SJCRH30 (cell line): ENCODE measurements at places on chromosomes 2 and 18. TPM values are rescaled to one million over a fixed set of nuclear protein-coding genes. Genes with fewer than 3 reads are reported as not detected.
A peak's percentile ranks its signal among the peaks of the same experiment; 100 is the strongest.

DNA sequence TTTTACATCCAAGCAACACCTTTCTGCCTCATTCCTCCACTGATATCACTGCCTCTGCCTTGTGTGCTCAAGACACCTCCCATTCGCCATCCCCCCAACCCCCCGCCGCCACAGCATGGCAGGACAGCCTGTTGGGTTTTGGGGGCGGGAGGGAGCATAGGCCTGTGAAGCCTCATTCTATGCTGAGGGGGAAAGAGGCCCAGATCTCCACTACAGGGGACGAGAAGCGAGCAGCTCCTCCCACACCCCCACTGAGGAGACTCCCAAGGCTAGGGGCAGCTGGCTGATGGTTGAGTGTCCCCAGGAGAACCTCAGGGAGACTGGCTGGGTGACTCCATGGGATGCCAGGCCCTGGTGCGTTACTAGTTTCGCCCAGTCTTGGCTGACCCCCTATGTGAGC lies 214.3 kb upstream of the SIX2 start:
- H3K4me3 ChIP-seq: no peak overlapping the region
- no peaks in the 10 kb centered on the region for H3K27me3 ChIP-seq
- peaks cover 16% of the 10 kb centered on the region for H3K4me1 ChIP-seq
- DNase-seq: no peak
- no peaks in the 10 kb centered on the region for H3K36me3 ChIP-seq
- H3K27ac ChIP-seq: no peak overlapping the region

DNA sequence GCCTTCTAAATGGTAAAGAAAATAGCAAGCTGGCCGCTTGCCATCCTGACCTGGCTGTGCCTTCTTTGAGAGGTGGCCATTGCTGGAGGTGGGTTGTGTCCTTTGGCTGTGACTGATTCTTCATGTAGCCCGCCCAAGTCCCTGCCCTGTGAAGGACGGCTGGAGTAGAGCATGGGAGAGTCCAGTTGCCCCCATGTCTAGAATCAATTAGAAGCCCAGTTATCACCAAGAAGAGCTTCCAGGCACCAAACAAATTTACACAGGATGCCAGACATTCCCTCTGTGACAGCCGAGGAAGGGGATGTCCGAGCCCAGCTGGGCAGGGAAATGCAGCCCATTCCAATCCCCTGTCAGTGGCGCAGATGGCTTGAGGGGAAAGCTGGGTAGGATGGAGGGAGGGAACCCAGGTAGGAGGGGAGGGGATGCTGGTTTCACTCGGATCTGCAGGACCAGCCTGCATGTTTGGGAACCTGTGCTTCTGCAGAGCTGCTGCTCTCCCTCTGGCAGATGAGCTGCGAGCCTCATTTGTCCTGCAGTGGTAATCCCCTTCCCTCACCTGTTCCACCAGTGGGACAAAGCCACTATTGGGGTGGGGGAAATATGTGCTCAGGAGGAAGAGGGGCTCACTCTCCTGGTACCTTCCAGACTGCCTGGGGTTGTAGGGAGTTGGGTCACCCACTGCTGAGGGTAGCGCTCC lies 25.7 kb upstream of the ASB18 start:
- no peak for DNase-seq
- H3K36me3 ChIP-seq: no peaks in the 10 kb centered on the region
- H3K27ac ChIP-seq: no peak overlapping the region

The SLC5A6 gene
- total RNA-seq: 74.3 and 95.9 TPM in 2 replicates

DNA sequence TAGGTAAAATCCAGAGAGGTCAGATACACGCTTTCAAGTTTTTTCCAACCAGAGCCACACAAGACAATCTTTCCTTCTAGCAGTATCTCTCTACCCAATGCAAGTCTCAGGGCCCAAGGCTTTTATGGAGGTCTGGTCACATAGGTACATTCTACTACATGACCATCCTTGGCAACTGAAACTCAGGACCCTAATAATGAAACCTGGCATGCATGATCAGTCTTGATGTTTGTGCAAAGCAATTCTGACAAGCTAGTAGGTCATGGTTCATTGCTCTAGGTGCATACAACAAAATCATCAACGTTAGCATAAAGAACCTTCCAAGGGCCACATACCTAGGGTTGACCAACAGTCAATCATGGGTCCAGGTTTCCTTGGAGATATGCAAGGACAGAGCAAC lies 33.2 kb upstream of the CCDC88A start:
- H3K4me1 ChIP-seq: no peaks in the 10 kb centered on the region
- no peak overlapping the region for H3K4me3 ChIP-seq
- H3K27ac ChIP-seq: no peak overlapping the region
- H3K27me3 ChIP-seq: no peaks in the 10 kb centered on the region
- no peak for DNase-seq

DNA sequence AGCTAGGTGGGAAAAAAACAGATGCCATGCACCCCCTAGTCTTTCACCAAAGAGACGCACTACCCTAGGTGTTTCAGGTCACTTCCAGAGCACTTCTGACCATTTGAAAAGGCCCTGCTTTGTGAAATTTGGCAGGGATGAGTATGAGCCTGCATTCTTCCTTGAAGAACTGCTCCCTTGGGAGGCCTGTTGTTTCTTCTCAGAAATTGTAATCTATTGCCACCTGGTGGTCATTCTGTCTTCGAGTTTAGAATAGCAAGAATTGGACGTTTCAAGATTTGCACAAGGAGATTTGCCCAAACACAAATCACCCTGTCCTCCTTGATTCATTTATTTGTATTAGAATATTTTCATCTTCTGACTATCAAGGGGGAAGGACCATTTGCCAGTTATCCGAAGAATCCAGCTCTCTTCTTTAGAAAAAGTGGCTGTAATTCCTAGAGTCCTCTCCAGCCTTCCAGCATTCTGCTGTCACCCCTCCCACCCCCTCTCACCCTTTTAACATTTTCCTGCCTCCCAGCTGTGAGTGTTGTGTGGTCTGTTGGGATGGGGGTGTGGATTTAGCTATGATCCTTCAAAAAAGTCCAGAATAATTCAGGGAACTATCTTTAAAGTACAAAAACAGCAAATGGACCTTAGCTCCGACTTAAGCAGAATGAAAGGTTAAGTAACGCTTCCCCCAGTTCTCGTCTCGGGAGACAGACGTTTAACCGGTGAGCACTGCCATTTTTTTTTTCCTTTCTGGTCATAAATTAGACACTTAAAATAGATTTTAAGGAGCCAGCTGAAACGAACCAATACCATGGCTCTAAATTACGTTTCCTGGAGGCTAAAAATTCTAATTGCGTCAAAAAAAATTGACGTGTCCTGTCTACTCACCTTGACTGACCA lies 3.7 kb upstream of the GAD1 start:
- no peak overlapping the region for H3K27ac ChIP-seq
- no peak overlapping the region for H3K4me3 ChIP-seq
- peak; percentile 78 for DNase-seq

The CD8B2 gene
- not detected in 2 replicates for total RNA-seq

- no peaks in the 10 kb centered on the region for H3K36me3 ChIP-seq
- H3K4me1 ChIP-seq: no peaks in the 10 kb centered on the region
- H3K4me3 ChIP-seq: no peak overlapping the region
- no peak overlapping the region for H3K27ac ChIP-seq
Measured at GRCh38 chr2:142868229-142868762, 9.2 kb upstream of the KYNU start.

DNA sequence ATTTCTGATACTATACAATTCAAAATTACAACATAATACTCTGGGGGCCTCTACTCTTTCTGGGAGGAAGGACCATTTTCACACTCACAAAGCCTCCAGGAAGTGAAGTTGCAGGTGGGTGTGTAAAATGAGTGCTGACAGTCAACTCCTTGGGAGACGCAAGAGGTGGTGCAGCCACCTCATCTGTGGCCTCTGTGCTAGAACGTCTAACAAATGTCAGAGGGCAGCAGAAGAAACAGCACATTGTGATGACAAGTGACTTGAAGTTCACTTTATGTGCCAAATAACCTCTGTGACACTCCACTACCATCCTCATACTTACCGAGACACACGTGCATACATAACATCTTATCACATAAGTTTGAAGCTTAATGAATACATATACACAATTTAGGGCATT lies 10.2 kb downstream of the RNF103 start:
- no peak overlapping the region for H3K4me3 ChIP-seq
- no peak overlapping the region for H3K27ac ChIP-seq
- peaks cover 58% of the 10 kb centered on the region for H3K36me3 ChIP-seq
- H3K4me1 ChIP-seq: no peaks in the 10 kb centered on the region
- DNase-seq: no peak

DNA sequence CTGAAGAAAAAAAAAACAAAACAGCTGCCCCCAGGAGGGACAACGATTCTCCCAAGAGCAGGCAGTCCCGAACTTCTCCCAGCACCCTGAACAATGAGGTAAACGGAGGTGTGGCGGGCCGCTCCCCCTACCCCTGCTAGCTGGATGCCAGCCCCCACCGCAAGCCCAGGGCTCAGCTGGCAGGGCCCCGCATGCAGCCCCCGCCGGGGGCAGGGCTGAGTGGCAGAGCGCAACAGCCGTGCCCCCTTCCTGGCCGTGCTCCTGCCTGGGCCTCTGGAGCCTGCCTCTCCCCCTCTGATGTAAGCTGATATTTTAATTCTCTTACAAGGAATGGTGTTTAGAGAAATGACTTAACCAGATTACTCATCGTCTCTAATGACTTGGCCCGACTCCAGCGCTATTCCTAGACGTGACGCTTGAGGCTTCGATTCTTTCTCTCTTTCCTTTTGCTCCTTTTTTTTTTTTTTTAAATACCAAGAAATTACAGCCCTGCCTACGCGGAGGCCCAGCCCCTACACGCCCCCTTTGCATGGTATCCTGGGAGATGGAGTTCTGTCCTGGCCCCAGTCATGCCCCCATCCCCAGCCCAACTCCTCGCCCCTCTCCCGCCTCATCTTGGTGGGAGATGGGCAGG lies 4.6 kb upstream of the ARID5A start:
- no peaks in the 10 kb centered on the region for H3K27me3 ChIP-seq
- no peaks in the 10 kb centered on the region for H3K36me3 ChIP-seq
- peaks cover 42% of the 10 kb centered on the region for H3K4me1 ChIP-seq
- peak overlapping the region; percentile 29; the same call in 1 of the 2 replicates for H3K27ac ChIP-seq
- peak overlapping the region; percentile 41 for H3K4me3 ChIP-seq

DNA sequence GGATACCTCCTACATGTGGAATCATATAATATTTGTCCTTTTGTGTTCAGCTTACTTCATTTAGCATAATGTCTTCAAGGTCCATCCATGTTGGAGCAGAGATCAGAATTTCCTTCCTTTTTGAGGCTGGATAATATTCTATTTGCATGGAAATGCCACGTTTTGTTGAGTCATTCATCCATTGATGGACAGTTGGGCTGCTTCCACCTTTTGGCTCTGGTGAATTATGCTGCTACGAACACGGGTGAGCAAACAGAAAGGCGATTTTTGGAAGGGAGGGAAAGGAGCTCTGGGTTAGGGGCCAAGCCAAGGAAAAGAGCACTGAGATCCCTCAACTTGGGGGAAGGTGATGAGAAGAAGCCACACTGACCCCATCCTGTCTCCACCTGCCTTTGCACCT lies 260.5 kb downstream of the TNS1 start:
- H3K4me1 ChIP-seq: peaks cover 6% of the 10 kb centered on the region; the same call in 1 of the 2 replicates
- H3K4me3 ChIP-seq: no peak overlapping the region
- no peaks in the 10 kb centered on the region for H3K27me3 ChIP-seq

- no peak for DNase-seq
- H3K36me3 ChIP-seq: no peaks in the 10 kb centered on the region
- no peaks in the 10 kb centered on the region for H3K27me3 ChIP-seq
- H3K4me1 ChIP-seq: peaks cover 16% of the 10 kb centered on the region
Measured at GRCh38 chr2:126827371-126827770, 71.3 kb upstream of the TEX51 start.

The BOLL gene
- total RNA-seq: 0.38 and 0.51 TPM in 2 replicates

The XDH gene
- total RNA-seq: 0.03 TPM in 1 of 2 replicates, not detected in the other

The SERPINB3 gene
- total RNA-seq: not detected in 2 replicates

GRCh38 chr2:179240481-179241451 lies 23.9 kb downstream of the SESTD1 start:
- no peak for DNase-seq
- H3K36me3 ChIP-seq: no peaks in the 10 kb centered on the region
- H3K27ac ChIP-seq: no peak overlapping the region
- H3K4me3 ChIP-seq: no peak overlapping the region

- peaks cover 27% of the 10 kb centered on the region for H3K4me1 ChIP-seq
- DNase-seq: no peak
- no peaks in the 10 kb centered on the region for H3K36me3 ChIP-seq
- peak overlapping the region; percentile 56; the same call in 1 of the 2 replicates for H3K27ac ChIP-seq
- no peaks in the 10 kb centered on the region for H3K27me3 ChIP-seq
- H3K4me3 ChIP-seq: peak overlapping the region; percentile 55
Measured at GRCh38 chr2:179049203-179049545, 763 bp downstream of the CCDC141 start.

DNA sequence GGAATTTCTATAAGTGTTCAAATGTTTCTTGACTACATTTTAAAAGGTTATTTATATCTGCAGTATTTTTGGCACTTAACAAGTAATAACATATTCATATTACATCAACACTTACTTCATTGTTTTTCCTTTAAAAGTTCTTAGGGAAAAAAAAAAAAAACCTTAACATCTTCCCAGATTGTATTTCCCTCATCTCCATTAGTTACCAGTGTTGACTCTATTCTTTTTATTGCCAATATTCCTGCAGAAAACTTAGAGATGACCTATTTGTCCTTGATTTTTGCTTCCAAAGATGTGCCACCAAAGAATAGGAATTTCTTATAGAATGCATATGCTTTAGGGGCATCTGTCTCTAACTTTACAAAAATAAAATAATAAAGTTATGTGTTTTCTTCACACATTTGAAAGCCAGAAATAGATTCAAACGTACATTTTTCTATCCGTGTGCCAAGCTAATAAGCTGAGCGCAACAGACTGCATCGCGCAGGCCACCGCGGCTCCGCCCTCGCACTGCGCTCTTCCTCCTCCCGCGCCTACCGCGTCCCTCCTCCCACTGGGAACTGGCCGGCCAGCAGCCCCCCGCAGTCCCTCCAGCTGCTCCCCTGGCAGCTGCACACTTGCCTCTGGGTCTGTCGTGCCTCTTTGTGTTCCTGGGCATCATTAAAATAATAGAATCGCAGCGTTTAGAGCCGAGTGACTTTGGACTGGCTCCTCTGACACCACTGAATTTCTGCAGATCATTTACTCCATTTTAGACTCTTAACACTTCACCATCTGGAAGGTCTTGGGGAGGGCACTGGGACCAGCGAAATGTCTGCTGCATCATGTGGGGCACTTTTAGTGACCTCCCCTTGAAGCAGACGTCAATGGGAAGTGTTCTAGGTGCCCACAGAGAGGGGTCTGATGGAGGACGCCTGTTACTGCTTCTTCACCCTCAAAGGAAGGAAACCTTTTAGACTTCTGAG lies 21.2 kb upstream of the NAB1 start:
- H3K4me1 ChIP-seq: peaks cover 20% of the 10 kb centered on the region
- DNase-seq: peak; percentile 98
- no peaks in the 10 kb centered on the region for H3K27me3 ChIP-seq
- peak overlapping the region; percentile 54 for H3K4me3 ChIP-seq
- peak overlapping the region; percentile 68 for H3K27ac ChIP-seq

The ATF2 gene
- total RNA-seq: 35.2 and 48.5 TPM in 2 replicates

The TYMS gene
- total RNA-seq: 83.7 and 91.8 TPM in 2 replicates
